ENCODE measurements at places on chromosomes 6 and 20. TPM values are rescaled to one million over a fixed set of nuclear protein-coding genes. Genes with fewer than 3 reads are reported as not detected.

SRC gene
- total RNA-seq = 8.6 TPM

CDH22 gene
- 0.13 TPM for total RNA-seq

PTPN1 gene
- total RNA-seq = 12.5 TPM

GRCh38 chr6:12420626-12421025, 130.5 kb downstream of the EDN1 start:
- no peak for DNase-seq

GRCh38 chr6:56364431-56364826, 117.0 kb upstream of the COL21A1 start:
- no peak for DNase-seq

GRCh38 chr20:18263723-18264122, 24.6 kb upstream of the ZNF133 start:
- no peak for DNase-seq

DNA sequence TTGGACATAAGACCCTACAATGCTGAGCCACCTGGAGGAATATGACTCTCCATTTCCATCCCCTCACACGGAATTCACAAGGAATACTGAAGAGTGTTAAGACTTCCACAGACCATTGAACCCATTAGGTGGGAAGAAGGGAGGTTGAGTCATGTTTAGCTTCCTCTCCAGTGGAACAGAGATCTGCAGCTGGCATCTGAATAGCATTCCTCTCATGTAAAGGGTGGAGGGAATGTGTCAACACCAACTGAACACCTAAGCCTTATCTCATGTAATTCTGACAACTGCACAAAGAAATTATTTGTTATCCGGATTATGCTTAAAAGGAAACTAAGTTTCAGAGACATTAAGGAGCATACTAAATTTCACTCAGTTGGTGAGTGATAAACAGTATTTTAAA, 705.9 kb downstream of the MAFB start:
- DNase-seq = no peak

Data from muscle of leg (tissue), 16 donors.